ENCODE measurements at places on chromosomes 1 and 21.

DNA sequence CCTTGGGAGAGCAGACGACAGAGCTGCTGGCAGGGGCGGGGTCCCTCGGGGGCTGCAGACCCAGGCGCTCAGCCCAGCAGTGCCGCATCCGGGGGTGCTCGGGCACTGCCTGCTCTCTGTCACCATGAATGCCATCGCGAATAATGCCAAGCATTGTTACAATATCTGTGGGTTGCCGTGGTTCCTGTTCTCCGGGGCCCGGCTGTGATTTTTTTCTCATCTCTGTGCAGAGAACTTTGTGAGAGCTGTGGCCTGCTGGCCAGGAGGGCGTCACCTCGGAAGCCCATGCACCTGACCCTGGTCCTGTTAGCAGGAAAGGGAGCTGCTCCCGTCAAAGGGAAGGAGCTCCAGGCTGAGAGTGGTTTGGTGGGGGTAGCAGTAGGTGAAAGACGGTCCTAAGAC, 70.4 kb downstream of the PRDM16 start:
- DNase-seq: no peak

DNA sequence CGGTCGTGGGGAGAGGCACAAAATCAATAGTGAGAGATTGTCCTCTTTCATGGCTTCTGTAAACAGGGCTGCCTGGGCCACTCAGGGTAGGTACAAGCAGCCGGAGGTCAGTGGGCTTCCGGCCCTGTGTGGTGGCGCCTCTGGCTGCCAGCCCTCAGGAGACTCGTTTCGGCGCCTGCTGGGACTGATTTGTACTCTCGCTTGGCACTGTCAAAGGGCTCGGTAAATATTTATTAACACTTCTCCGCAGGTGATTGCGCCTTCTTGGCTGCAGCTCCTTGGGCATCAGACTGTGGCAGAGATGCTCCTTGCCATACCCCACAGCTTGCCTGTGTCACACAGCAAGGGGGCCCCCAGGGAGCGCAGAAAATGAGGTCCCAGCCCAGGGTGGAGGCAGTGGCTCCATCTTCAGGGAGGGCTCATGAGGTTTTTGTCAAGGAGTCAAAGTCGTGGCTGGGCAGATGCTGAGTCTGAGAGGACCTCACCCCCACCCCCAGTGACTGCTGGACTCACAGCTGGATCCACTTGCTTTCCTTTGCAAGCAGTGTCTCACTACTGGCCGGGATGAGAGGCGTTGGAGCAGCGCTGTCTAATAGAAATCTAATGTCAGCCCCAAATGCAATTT, 262.5 kb downstream of the GRIK3 start:
- no peak for DNase-seq

DNA sequence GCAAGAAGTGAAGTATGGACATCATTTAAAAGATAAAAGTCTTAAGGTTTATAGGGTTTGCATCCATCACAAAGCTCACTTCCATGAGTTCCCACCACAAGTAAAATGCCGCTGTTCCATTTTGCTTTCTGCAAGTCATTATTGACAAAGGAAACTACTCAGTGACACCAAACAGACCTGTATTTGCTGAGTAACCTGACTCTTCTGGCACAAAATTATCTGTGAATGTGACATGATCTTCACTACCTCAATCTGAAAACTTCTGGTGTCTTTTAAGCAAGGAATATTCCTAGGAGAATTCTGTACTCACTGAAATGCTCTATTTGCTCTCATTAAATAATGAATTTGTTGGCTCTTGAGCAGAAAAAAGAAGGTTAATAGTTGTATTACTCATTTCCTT, 1077.4 kb upstream of the ADGRL4 start:
- DNase-seq: no peak

DNA sequence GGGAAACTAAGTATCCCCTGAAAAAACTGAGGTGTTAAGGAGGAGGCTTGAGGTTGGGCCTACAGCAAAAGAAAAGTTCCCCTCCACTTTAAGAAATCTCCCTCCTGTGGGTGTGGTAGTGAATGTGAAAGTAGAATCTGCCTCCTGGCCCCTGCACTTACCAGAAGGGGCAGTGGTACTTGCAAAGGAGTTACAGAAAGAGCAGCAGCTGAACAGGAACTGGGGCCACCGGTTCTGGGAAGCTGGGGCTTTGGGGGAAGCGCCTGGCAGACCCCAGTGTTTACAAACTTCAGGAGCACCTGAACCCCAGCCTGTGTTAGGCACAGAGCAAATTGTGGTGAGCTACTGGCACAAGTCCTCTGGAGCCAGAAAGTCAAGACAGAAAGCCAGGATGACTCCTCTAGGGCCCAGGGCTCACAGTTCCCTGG, 250.2 kb upstream of the FGGY start:
- peak; percentile 21 for DNase-seq

DNA sequence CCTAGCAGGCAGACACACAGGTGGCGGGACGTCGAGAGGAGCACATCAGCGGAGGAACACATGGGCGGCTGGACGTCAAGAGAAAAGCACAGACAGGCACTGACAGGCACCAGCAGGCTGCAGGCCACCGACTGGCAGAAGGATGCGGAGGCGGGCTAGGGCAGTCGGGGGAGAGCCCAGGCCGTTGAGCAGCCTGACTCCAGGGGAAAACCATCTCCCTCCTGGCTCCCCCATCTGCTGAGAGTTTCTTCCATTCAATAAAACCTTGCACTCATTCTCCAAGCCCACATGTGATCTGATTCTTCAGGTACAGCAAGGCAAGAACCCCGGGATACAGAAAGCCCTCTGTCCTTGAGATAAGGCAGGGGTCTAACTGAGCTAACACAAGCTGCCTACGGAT, 25.5 kb downstream of the B3GALT5 start:
- no peak for DNase-seq

Measured in ELR (cell line).